ENCODE measurements at places on chromosomes 5 and 9.

GRCh38 chr5:135253601-135254178 lies 145.3 kb downstream of the MACROH2A1 start:
- DNase-seq, result no peak

DNA sequence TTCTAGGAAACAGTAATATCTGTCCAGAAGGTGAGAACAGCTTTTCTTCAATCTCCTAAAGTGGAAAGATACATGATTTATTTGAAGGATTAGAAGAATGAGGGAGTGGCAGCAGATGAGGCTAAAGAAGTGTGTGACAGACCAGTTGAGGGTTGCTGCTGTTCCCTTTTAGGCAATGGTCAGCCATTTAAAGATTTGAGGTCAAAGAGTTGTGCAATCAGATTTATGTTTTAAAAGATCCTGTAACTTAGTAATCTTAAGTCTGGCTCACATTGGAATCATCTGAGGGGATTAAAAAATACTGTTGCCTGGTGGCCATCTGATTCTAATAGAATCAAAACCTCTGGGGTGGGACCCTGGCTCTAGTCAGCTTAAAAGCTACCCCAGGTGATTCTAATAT lies 4.3 kb upstream of the SGCD start:
- DNase-seq, result no peak

DNA sequence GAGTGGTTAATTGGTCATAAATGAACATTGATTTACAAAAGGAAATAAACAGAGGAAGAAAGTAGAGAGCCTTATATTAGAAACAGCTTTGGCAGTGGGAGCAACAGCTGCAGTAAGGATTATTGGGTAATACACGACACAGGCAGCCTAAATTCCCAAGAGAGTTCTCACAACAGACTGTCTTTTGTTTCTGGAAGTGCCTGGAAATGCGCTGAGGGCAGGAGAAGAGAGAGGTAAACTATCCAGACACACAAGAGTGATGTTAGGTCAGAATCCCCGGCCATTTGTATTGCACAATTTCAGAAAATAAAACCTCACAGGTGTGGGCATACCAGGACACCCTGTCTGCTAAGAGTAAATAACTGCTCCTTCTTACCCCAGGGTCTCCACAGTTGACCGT lies 450.4 kb upstream of the CTNND2 start:
- no peak for DNase-seq

DNA sequence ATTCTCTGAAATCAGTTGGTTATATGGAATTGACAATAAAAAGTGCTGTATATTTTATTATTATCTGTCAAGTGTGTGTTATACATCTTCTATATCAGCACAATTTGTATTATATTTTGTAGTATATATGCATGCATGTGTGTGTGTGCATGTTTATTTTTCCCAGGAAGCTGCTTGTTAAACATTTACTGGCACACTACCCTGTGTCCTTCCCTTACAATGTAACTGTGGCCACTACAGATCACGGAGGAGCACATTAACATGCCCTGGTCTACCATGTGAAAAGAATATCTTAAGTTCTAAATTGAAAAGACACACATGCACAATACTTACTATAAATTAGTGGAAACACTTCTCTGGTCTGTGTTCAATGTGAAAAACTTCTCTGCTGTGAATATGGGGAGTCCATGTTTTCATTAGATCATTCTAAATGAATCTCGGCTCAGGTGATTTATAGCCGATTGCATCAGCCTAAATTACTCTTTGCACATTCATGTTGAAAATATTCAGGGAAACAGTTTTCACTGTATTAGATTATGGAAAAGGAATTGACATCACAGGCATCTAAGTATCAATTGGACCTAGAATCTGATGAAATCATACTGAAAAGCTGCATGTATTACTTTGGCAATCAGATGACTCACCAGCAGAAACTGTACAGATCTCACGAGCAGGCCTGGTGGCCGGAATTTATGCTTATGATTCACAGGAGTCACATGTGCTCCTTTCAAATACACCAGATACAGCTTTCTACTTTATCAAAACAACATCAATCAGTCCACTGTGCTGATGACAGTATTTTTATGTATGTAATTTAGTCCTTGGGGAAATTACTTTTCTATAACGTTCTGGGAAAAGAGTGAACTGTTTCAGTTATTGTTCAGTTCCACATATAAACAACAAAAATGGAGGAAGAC lies 39.4 kb downstream of the LURAP1L start:
- peak; percentile 75 for DNase-seq

- DNase-seq, result no peak
Observed at GRCh38 chr9:353077-353476, 138.4 kb downstream of the DOCK8 start.

All from T47D (cell line).